Muscle of leg (tissue), 16 donors: ENCODE measurements at places on chromosomes 3 and 15. TPM values are rescaled to one million over a fixed set of nuclear protein-coding genes. Genes with fewer than 3 reads are reported as not detected.

The FAH gene
- 13.0 TPM for polyA plus RNA-seq

The HSPBAP1 gene
- polyA plus RNA-seq, result 8.2 TPM

The LINGO1 gene
- 10.0 TPM for polyA plus RNA-seq

The FANCD2OS gene
- 0.16 TPM for polyA plus RNA-seq

The IP6K2 gene
- 77.7 TPM for polyA plus RNA-seq

The GPR160 gene
- polyA plus RNA-seq, result 3.0 TPM

The GNAI2 gene
- polyA plus RNA-seq, result 153 TPM

The SQOR gene
- polyA plus RNA-seq, result 2.1 TPM

- H3K27ac ChIP-seq, result no peak overlapping the region
- no peak overlapping the region for H3K4me3 ChIP-seq
- H3K4me1 ChIP-seq, result peaks cover 3% of the 10 kb centered on the region
- H3K36me3 ChIP-seq, result peaks cover 2% of the 10 kb centered on the region
Measured at GRCh38 chr3:113058188-113058587, 67.4 kb downstream of the GTPBP8 start.

GRCh38 chr3:160435095-160435494, 14.5 kb downstream of the TRIM59 start:
- H3K4me3 ChIP-seq, result no peak overlapping the region
- DNase-seq, result no peak
- no peak overlapping the region for H3K27ac ChIP-seq

GRCh38 chr3:139281096-139281495, 62.7 kb upstream of the MRPS22 start:
- no peak overlapping the region for H3K27ac ChIP-seq
- no peaks in the 10 kb centered on the region for H3K27me3 ChIP-seq
- H3K4me3 ChIP-seq, result no peak overlapping the region
- peaks cover 3% of the 10 kb centered on the region for H3K4me1 ChIP-seq
- no peak for DNase-seq

DNA sequence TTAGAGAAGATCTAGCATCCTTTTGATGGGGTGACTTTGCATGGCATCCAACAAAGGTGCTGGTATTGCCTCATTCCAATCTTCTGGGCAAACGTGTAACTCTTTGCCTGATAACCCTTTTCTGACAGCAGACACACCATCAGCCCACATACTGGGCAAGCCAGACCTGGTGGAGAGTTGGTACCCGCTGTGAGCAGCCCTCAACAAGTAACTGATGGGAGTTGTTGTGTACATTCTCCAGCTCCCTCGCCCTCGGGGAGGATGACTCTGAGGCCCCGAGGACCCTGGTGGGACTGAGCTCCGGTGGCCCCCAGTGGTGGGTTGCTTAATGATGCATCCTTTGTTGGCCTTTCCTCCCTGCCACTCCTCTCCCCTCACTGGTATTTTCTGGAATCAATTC, 102.4 kb upstream of the SLC6A11 start:
- DNase-seq, result no peak
- no peaks in the 10 kb centered on the region for H3K4me1 ChIP-seq
- peaks cover 26% of the 10 kb centered on the region for H3K27me3 ChIP-seq
- no peaks in the 10 kb centered on the region for H3K36me3 ChIP-seq
- H3K27ac ChIP-seq, result no peak overlapping the region

DNA sequence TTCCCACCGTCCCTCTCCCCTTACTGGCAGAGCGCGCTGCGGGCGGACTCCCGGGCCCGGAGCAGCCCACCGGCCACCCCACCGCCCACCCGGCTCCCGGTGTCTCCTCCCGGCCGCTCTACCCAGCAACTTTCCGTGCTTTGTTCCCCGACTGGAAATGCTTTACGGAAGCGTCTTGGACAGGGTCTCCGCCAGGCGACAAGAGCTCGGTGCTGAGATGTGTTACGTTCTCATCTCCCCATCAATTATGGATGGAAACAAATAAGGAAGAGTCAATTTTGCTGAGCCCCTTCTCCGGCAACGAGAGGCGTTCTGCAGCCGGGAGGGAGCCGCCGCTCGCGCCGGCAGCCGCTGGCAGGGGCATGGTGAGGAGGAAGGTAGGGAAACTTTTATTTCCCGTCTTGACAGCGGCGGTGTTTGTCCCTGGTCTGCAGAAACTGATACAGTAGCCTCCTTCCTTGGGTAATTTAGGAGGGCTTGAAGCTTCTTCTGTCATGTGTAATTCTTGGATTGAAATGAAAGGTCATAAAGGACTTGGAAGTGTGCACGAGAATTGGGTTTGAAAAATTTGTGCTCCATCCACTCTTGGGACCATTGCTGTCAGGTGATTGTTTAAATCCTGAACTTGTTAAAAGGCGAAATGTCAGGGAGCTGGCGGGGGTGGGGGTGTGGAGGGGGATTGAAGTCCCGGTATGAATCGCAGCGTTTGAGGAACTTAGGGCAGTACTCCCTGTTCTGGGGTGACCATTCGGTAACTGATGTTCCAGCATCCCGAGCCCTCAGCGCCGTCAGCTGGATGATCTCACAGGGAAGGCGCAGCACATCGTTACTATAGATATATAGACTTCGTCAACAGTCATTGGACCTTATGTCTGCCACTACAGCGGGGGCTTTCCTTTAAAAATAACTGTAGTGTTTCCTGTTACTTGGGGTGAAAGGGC, 1.5 kb downstream of the SEMA6D start:
- peaks cover 4% of the 10 kb centered on the region for H3K36me3 ChIP-seq
- DNase-seq, result peak; percentile 89
- H3K4me3 ChIP-seq, result peak overlapping the region; percentile 86
- H3K27ac ChIP-seq, result peak overlapping the region; percentile 95
- peaks cover 7% of the 10 kb centered on the region for H3K27me3 ChIP-seq

GRCh38 chr3:12894629-12895028, 53.3 kb upstream of the RPL32 start:
- peaks cover 21% of the 10 kb centered on the region for H3K36me3 ChIP-seq
- no peak overlapping the region for H3K27ac ChIP-seq
- peaks cover 4% of the 10 kb centered on the region for H3K27me3 ChIP-seq

DNA sequence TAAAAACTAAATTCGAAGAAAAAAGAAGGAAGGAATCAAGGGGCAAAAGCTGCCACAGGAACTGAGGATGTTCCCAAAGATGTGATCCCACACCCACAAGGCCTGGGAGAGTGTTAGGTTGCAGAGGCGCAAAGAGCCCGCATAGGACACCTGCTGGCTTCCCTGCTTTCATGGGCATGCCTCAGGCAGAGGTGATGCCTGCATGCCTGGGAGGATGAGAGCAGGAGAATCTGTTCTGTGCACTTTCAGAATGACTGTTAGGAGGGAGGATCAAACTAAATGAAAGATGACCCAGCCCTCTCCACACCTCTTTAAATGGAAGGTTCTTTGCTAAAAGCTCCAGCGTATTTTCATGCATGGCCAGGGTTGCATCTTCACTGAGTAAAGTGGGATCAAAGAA, 162.4 kb downstream of the PLCL2 start:
- no peaks in the 10 kb centered on the region for H3K4me1 ChIP-seq
- H3K4me3 ChIP-seq, result no peak overlapping the region
- no peaks in the 10 kb centered on the region for H3K27me3 ChIP-seq
- no peak overlapping the region for H3K27ac ChIP-seq
- no peaks in the 10 kb centered on the region for H3K36me3 ChIP-seq
- no peak for DNase-seq

- H3K4me1 ChIP-seq, result no peaks in the 10 kb centered on the region
- DNase-seq, result no peak
- no peak overlapping the region for H3K27ac ChIP-seq
- no peak overlapping the region for H3K4me3 ChIP-seq
Measured at GRCh38 chr3:178947738-178948137, 123.9 kb downstream of the ZMAT3 start.

- no peaks in the 10 kb centered on the region for H3K27me3 ChIP-seq
- peaks cover 78% of the 10 kb centered on the region for H3K4me1 ChIP-seq
- DNase-seq, result peak; percentile 78
- no peak overlapping the region for H3K4me3 ChIP-seq
- peak overlapping the region; percentile 97 for H3K27ac ChIP-seq
- H3K36me3 ChIP-seq, result no peaks in the 10 kb centered on the region
Measured at GRCh38 chr3:184656829-184657681, 54.8 kb downstream of the MAGEF1 start.

- no peak overlapping the region for H3K4me3 ChIP-seq
- no peaks in the 10 kb centered on the region for H3K36me3 ChIP-seq
- peaks cover 19% of the 10 kb centered on the region for H3K4me1 ChIP-seq
- no peaks in the 10 kb centered on the region for H3K27me3 ChIP-seq
Measured at GRCh38 chr3:157104928-157105652, 54.9 kb downstream of the CCNL1 start.

- DNase-seq, result peak; percentile 44
- no peak overlapping the region for H3K4me3 ChIP-seq
- H3K4me1 ChIP-seq, result peaks cover 6% of the 10 kb centered on the region
- H3K27ac ChIP-seq, result no peak overlapping the region
- H3K27me3 ChIP-seq, result no peaks in the 10 kb centered on the region
- H3K36me3 ChIP-seq, result peaks cover 28% of the 10 kb centered on the region
Measured at GRCh38 chr15:89888214-89888804, 5.5 kb downstream of the AP3S2 start.

DNA sequence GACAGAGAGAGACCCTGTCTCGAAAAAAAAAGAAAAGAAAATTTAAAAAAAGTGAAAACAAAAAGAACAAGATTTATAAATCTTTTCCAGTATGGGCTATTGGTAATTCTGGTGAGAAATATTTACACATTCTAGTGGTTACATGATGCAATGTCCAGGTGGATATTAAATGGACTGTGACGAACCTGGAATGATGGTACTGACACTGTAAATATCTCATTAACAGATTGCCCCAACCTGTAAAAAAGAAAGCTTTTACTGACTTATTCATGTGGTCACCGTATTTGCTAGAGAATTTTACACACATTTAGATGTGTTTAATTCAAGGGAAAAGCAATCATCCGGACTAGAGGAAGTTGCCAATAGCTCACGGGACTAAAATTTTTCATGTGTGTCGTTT, 162.1 kb upstream of the LRIG1 start:
- no peaks in the 10 kb centered on the region for H3K27me3 ChIP-seq
- DNase-seq, result no peak
- no peak overlapping the region for H3K4me3 ChIP-seq
- no peaks in the 10 kb centered on the region for H3K4me1 ChIP-seq
- H3K36me3 ChIP-seq, result no peaks in the 10 kb centered on the region

DNA sequence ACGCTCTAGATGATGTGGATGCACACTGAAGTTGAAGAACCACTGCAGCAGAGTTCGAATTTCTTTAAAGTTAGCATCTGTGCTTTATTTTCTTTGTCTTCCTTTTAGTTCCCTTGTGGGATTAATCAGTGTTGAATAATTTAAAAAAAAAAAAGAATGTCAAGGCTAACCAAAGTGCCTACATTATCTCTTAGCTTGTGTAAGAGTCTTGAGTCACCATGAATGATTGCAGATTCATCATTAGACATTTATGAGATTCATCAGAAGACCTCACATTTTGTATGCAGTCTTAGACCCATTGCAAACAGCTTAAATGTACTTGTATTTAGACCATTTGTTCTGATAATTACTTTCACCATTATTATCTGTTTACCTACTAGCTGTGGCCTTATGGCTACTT, 182.2 kb downstream of the FNDC3B start:
- no peak for DNase-seq
- no peak overlapping the region for H3K4me3 ChIP-seq
- peaks cover 12% of the 10 kb centered on the region for H3K4me1 ChIP-seq

GRCh38 chr3:73437828-73438227, 186.9 kb downstream of the PDZRN3 start:
- DNase-seq, result peak; percentile 63
- H3K4me1 ChIP-seq, result peaks cover 23% of the 10 kb centered on the region
- H3K27me3 ChIP-seq, result no peaks in the 10 kb centered on the region
- H3K27ac ChIP-seq, result peak overlapping the region; percentile 67

DNA sequence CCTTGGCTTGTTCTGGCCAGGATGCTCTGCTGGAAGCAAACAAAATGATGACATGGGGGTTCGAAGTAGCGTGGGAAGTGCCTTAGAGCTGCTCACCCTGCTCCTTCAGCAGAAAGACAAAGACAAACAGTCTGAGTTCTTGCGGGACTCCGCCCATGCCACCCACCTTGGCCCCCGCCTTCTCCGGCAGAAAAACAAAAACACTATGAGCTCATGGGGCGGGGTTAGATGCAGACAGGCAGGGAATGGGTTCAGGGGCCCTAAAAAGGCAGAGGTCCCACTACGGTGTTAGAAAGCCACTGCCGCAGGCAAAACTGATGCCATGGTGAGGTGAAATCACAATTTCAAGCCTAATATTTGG, 9.7 kb upstream of the NCKIPSD start:
- peaks cover 10% of the 10 kb centered on the region for H3K4me1 ChIP-seq
- DNase-seq, result peak; percentile 43
- peaks cover 68% of the 10 kb centered on the region for H3K36me3 ChIP-seq
- no peak overlapping the region for H3K27ac ChIP-seq
- H3K27me3 ChIP-seq, result no peaks in the 10 kb centered on the region

DNA sequence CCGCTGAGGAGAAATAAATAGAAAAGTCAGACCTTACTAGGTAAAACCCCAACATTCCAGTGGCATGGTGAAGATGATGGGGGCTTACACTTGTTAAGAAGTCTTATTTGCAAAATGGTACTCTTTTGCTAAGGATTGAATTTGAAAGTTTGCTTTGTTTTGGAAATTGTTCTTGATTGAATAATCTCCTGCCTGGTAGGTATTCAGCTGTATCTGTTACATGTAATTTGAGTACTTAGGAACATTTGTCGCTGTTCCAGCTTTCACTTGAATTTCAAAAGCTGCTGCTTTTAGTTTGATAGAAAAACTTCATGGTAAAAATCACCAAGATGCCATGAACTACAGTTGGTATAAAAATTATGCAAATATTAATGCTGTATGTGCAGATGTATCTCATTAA, 44.6 kb downstream of the TFG start:
- no peak overlapping the region for H3K4me3 ChIP-seq
- H3K27ac ChIP-seq, result no peak overlapping the region
- peaks cover 3% of the 10 kb centered on the region for H3K4me1 ChIP-seq
- H3K36me3 ChIP-seq, result peaks cover 19% of the 10 kb centered on the region

DNA sequence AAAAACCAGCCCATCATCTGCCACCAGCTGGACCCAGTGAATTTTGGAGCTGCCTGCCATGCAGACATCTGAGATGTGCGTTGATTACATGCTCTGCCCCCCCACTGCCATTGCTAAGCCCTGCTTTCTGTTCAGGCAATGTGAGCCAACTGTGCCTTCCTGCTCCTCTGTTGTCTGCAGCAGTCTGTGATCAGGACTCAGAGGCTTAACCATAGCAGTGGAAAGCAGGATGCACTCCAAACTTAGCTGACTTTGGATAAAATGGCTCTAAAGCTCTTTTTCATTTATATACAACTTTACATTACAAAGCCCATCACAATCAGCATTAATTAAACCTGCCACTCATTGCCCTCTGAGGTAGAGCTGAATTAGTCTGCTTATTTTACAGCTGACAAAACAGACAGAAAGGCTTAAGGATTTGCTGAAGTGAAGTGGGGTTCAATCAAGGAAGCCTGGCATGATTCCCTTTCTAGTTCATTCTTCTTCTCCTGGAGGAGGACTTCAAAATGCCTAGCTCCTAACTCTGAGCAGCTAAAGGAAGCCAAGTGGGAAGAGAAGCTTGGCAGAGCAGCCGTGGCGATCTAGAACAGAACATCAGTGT, 15.7 kb upstream of the RPS27L start:
- H3K4me3 ChIP-seq, result no peak overlapping the region
- H3K36me3 ChIP-seq, result no peaks in the 10 kb centered on the region
- peaks cover 20% of the 10 kb centered on the region for H3K4me1 ChIP-seq
- no peaks in the 10 kb centered on the region for H3K27me3 ChIP-seq

GRCh38 chr15:69072906-69073305, 58.4 kb downstream of the NOX5 start:
- DNase-seq, result no peak
- H3K27ac ChIP-seq, result no peak overlapping the region
- H3K4me3 ChIP-seq, result no peak overlapping the region
- H3K27me3 ChIP-seq, result peaks cover 2% of the 10 kb centered on the region
- H3K36me3 ChIP-seq, result no peaks in the 10 kb centered on the region

- H3K27me3 ChIP-seq, result no peaks in the 10 kb centered on the region
- H3K4me1 ChIP-seq, result no peaks in the 10 kb centered on the region
- H3K27ac ChIP-seq, result no peak overlapping the region
- no peak for DNase-seq
Measured at GRCh38 chr3:29345516-29346300, 64.8 kb downstream of the RBMS3 start.
